ENCODE measurements at places on chromosomes 12 and 14. TPM values are rescaled to one million over a fixed set of nuclear protein-coding genes. Genes with fewer than 3 reads are reported as not detected.

DNA sequence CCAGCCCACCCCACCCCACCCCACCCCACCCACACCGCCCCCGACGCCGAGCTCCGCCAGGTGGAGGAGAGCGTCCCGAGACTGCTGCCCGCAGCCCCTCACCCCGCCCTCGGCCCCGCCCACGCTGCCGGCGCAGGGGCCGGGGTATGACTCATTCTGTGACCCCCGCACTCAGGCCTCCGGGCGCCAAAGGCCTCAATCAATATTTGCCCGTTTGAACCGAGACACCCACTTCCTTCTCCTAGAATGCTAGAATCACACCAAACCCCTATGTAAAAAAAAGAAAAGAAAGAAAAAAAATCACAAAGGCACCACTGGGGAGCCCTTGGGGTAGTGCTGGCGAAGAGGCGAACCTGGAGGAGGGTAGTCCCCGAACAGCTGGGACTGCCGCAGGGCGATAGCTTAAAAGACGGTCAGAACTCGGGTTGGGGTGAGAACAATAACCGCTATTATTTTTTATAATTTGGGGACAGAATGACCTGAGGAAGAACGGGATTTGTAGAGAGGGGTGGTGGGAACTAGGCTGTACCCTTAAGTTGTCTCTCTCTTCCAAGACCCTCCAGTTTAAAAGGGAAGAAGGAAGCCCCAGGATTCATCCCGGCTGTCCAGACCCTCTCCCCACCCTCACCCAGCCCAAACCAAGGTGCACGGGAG lies 894 bp downstream of the KRT8 start:
- DNase-seq, result peak; percentile 18

DNA sequence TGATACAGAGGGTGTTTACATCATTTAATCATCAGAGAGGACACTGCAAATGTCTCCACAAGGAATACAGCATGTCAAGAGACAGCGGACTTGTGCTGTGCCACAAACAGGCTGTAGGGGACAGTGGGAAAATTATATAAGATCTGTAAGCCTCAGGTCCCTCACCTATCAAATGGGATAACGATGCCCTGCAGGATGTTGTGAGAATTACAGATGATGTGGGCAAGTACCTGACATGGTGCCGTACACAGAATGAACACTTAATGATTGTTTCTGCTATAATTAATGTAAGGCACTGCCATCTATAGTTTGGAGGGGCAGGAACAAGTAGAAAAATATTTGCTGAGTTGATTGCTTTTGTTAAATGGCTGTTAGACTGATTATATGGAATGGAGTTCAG lies 81.9 kb upstream of the GTF2A1 start:
- no peak for DNase-seq

DNA sequence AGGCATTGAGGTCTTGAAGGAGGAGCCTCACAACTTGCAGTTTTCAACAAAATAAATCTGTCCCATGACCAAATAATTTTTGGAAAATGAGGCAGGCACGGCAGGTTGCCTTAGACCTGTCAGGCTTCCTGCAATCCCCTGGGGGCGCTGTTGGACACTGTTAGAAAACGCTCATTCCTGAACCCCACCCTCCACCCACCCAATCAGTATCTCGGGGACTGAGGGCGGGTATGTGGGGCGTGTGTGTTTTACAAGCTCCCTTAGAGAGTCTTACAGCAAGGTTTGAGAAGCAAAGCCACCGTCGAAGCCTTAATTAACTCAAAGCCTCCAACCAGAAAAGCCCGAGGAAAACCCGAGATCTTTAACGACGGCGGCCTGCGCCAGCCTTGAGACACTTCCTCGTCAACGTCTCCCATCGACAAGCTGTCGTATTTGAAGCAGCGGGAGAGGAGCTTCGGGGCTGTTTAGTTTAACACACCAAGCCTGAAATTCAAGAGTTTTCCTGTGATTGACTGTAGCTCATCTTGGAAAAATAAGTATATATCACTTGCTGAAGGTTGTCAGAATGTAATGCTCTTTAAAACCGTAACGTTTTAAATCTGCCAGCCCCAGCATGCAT lies 123.0 kb downstream of the GLT1D1 start:
- DNase-seq, result peak; percentile 11

GRCh38 chr12:80222261-80222660 lies 122.9 kb downstream of the OTOGL start:
- DNase-seq, result no peak

GRCh38 chr12:132597333-132598316 lies 12.8 kb downstream of the LRCOL1 start:
- DNase-seq, result no peak

DNA sequence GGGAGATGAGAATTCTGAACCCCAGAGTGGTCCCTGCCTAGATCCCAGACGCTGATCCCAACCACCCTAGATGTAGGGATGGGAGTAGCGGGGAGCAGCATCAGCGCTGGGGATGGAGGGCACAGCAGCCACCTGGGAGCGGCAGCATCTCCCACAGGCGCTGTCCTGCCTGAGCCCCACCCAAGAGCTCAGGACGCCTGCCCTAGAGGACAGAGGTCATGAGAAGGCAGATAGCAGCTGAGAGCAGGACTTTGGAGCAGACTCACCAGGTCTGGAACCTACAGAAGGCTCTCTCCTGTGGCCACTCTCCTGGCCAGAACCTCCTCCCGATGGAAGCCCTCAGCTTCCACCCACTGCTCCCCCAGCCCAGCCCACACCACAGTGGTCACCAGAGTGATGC lies 7.2 kb downstream of the CCDC85C start:
- DNase-seq, result no peak

GRCh38 chr14:78227248-78228077 lies 57.3 kb downstream of the NRXN3 start:
- no peak for DNase-seq

DNA sequence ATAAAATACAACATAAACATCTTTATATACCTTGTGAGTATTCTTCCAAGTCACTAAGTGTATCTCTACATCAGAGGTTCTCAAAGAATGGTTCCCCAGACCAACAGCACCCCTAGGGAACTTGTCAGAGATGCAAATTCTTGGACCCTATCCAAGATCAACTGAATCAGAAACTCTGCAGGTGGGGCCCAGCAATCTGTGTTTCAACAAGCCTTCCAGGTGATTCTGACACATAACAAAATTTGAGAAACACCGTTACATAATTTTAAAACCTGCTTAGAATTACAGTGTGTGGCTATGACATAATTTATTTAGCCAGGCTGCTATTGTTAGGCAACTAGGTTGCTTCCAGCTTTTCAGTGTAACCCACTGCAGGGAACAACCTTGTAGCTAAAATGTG lies 49.8 kb downstream of the NTN4 start:
- no peak for DNase-seq

DNA sequence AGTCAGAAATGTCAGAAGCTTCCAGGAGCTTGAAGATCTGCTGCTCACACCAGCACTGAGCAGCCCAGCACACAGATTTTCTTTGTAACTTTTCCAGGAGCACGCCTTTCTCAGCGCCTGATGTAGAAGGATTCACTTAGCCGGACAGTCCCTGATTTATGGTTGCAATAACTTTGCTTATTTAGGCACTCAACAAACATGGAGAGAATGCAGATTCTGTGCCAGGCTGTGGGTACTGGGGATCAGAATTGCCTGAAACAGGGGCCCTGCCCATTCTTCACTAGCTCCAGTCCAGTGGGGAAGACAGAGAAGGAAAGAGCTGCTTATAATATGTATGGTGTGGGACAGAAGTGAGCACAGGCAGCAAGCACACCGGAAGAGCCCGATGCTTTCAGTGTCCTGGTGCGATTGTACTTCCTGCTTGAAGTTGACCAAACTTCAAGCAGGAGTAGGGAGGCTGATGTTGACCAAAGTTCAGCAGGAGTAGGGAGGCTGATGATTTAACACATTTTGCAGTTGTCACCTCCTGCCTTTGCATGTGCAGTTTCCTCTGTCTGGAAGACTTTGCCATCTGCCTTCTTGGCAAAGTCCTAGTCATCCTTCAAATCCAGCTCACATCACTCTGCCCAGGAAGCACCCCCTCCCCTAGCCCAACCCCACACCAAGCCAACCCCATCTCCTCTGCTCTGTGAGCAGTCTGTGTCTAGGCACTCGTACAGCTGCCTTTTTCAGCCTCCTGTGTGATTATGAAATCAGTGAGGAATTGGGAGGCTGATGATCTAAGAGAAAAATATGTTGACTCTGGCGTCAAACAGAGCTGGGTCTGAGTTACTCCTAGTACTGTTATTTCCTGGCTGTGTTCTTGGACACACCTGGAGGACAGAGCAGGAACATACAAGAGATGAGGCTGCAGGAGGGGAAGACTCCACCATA lies 12.0 kb upstream of the PRIMA1 start:
- DNase-seq, result no peak

- DNase-seq, result no peak
Measured at GRCh38 chr14:60639674-60640073, 9.6 kb downstream of the SIX1 start.

DNA sequence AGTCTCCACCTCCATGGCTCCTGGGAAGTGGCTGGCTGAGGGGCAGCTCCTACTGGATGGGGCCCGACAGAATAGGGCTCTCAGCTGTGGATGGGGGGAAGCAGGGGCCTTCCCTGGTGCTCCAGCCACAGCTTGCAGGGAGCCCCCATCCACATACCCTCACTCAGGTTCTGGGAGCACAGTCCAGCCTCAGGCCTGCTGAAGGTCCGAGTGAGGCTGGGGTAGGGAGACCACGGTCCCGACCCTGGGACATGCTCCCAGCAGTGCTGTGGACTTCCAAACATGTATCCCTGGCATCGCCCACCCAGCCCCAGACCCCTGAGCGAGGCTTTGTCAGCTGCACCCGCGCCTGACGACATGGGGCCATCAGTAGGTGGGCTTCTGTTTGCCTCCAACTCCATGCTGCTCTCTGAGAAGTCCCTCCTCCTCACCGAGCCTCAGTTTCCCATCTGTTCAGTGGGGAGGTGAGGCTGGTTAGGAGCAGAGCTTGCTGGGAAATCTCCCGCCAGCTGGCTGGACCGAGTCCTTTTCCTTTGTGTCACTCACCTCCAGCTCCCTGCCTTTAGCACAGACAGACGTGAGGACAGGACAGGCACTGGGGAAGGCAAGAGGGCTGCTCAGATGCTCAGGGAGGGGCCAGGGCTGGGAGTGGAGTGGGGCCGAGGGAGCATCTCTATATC lies 9.1 kb upstream of the ATG101 start:
- no peak for DNase-seq

GRCh38 chr14:34087571-34087970 lies 136.7 kb upstream of the EGLN3 start:
- DNase-seq, result no peak

GRCh38 chr12:49456131-49456679 lies 82.6 kb upstream of the KCNH3 start:
- DNase-seq, result no peak

- no peak for DNase-seq
Measured at GRCh38 chr14:88296351-88296750, 26.7 kb downstream of the KCNK10 start.

- DNase-seq, result no peak
Measured at GRCh38 chr12:124720681-124721500, 142.8 kb downstream of the SCARB1 start.

DNA sequence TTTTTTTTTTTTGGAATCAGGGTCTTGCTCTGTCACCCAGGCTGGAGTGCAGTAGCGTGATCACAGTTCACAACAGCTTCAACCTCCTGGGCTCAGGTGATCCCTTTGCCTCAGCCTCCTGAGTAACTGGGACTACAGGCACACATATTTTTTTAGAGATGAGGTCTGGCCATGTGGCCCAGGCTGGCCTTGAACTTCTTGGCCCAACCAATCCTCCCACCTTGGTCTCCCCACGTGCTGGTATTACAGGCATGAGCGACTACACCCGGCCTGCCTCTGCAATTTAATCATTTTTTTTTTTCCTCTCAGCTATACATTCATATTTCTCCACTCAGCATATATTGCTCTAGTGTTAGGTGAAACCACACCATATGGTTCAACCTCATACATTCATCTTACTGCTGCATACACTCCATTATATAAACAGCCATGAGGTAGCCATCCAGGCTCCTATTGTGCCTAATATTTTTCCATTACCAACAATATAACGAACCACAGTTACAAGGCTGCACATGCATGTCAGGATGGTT lies 7.1 kb downstream of the STX2 start:
- DNase-seq, result no peak

DNA sequence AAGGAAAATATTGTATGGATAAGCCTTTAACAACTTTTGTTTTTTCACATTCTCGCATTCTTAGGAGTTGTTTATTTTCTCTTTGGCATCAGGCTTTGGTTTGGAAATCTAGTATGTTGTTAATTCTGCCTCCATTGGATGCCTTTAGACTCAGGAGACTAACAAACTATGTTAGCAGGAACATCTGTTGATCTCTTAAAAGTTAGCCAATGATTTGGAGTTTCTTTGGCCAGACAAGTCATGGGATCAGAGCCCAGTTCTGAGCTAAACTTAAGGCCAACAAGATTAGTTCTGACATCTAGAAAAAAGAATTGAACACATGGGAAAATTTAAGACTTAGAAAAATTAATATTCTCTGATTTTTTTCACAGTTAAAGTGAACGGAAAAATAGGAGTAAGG lies 35.3 kb upstream of the STRAP start:
- no peak for DNase-seq

DNA sequence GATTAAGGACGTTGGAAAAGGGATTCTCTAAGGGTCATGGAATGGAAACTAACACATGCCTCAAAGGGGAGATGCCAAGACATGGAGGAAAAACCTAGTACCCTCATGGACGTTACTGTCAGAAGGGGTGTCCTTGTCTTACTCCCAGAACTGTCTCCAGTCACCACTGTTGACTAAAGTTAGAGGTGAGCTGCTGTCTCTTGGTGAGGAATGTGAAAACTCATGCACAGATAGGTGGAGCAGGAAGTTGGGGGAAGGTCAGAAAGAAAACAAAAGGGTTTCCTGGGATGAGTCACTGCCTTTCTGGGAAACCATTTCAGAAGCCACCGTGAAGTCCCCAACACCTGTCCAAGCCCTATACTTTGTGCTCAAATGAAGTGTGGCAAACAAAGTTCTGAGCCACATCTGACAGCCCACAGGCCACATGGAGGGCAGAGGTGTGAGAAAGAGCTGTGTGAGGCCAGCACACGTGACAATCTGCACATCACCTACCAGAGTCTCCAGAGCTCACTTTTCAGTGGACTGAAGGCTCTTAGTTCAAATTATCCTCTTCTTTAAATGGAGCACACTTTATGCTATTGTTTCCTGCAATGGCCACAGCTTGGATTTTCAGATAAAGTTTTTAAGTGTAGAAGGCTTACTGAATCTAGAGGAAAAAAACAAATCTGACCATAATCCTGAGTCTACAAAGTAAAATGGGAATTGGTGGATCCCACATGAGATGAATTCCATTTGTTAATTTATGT lies 92.9 kb upstream of the EGLN3 start:
- peak; percentile 83 for DNase-seq

The KCNH5 gene
- total RNA-seq, result not detected

The KRT85 gene
- not detected for total RNA-seq

The LMNTD1 gene
- not detected for total RNA-seq

The C12orf42 gene
- not detected for total RNA-seq

The SARNP gene
- 82.2 TPM for total RNA-seq

The CCDC38 gene
- not detected for total RNA-seq

The HIP1R gene
- 29.0 TPM for total RNA-seq

The KIF5A gene
- 3.4 TPM for total RNA-seq

Measured in activated T-helper 2 cell treated with anti-CD3 and anti-CD28 coated beads, Interferon-gamma antibody, Interleukin-2, Interleukin-4, amounts not matched to agents 10 μg/mL and 5 μg/mL and 100 μg/mL, durations not matched to agents 14 hours and 24 hours and 36 hours (primary cell).